ENCODE measurements at places on chromosomes 11 and 22. TPM values are rescaled to one million over a fixed set of nuclear protein-coding genes. Genes with fewer than 3 reads are reported as not detected.

GRCh38 chr11:107791343-107792048 is 67.1 kb downstream of the SLC35F2 start:
- DNase-seq = no peak

- DNase-seq = peak; percentile 62
Measured at GRCh38 chr22:26579331-26579886, 10.5 kb downstream of the TPST2 start.

- no peak for DNase-seq
Measured at GRCh38 chr11:7899418-7899817, 31.6 kb downstream of the OR10A6 start.

GRCh38 chr11:11148596-11148995 is 204.5 kb downstream of the CSNK2A3 start:
- DNase-seq = no peak

GRCh38 chr11:73171436-73172161 is 29.5 kb upstream of the FCHSD2 start:
- DNase-seq = no peak

DNA sequence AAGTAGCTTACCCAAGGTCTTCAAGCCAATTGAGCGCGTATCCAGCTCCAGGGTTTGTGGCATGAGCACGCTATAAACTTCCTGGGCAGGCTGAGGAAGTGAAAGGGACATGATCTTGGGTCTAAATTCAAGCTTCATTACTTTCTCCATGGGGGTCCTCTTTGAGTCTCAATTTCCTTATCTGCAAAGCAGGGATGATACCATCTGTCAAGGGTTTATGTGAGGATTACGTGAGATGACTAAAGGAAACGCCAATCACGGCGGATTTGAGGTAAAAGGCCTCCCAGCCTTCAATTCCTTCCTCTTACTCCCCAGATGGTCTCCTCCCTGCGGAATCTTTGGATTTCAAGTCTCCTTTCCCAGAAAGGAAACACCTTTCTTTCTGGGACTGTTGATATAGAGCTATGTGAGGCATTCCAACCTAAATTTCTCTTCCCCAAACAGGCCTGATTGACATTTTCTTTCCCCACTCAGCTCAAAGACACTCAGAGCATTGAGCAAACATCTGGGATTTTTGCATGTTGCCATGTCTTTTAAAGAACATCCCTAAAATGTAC is 474.4 kb downstream of the INSC start:
- no peak for DNase-seq

- DNase-seq = no peak
Measured at GRCh38 chr11:110069158-110069737, 23.9 kb upstream of the ZC3H12C start.

DNA sequence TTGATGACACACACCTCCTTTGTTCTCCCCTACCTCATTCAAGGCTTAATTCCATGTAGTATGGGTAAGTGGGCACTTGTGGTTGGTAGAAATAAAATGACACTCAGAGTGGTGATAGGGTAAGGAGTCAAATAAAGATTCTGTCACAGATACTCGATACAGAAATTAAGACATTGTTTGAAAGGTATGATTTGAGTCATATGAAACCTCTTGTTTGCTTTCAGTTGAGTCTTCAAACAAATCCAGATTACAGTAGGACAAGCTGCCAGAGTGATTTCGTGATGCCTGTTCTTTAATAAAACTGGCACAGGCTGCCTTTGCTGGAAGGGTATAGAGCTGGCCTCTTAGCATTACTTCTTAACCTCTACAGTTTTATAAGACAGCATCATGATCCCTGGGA is 182.4 kb downstream of the SPON1 start:
- no peak for DNase-seq

GRCh38 chr11:2041963-2042362 is 44.3 kb upstream of the H19 start:
- DNase-seq = no peak

MTA2 gene
- 79.3 TPM for polyA plus RNA-seq

DNA sequence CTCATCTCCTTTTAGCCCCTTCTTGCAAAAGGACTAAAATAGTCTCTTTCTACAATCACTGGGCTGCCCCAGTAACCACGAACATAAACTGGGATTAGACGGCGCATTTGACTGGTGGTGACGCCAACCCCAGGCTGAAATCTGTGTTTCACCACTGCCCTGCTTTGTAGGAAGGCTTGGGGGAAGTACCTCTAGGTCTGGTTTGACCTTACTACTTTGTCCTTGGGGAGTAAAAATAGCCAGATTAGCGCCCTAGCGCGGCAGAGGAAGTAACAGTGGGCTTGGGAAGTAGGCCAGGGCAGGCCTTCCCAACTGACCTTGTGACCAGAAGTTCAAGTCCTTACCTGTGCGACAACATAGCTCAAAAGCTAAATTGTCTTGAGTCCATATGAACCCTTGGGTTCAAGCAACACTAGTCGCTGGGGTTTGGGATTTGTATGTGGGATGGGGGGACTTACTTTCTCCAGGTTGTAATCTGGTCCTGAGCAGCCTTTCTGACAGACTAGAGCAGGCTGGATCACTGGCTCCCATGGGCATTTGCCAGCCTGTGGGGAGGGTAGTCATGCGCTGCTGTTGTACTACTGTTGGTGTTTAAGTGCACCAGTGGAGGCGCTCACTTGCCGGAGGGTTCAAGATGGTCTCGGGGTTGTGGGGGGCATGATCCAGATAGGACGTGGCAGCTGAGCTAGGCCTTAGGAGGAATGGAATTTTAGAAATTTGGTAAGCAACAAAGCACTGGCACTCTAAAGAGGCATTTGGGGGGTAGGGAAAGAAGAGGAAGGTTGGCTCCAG is 953 bp upstream of the PACS1 start:
- DNase-seq = no peak

DNA sequence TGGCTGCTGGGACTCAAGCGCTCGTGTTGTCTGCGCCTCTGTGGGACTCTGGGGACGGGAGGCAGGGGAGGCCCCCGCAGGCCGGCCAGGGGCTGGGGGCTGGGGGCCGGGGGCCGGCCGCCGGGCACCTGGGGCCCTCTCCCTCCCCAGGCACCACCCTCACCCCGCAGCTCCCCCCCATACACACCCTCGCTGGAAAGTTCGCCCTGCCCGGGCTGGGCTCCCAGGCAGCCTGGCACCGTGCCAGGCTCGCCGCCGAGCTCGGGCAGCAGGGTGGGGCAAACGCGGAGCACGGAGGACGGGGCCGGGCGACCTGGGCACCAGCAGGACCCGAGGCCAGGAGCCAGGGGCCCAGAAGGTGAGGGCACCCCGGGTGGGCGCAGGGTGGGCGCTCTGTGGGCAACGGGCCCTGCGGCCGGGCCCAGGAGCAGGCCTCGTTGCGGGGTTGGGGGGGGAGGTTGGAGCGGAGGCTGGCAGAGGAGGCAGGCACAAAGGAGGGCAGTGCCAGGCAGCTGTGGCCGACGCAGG is 76.7 kb upstream of the WNT7B start:
- no peak for DNase-seq

DNA sequence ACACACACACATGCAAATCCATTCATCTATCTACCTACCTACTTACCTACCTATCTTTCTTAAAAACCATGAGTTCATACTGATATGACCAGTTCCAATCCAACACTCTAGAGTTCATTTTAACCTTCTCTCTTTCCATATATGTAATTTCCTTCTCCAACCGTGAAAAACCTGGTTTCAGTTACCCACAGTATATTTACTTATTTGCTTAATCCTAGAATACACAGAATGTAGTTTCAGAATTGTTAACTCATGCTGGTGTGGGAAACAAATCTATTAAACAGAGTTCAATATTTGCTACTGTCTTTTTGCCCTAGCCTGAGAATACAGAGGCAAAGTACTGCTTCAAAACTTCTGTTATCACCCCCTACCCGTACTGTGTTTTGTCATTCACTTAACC is 101.3 kb downstream of the RRM1 start:
- no peak for DNase-seq

DNA sequence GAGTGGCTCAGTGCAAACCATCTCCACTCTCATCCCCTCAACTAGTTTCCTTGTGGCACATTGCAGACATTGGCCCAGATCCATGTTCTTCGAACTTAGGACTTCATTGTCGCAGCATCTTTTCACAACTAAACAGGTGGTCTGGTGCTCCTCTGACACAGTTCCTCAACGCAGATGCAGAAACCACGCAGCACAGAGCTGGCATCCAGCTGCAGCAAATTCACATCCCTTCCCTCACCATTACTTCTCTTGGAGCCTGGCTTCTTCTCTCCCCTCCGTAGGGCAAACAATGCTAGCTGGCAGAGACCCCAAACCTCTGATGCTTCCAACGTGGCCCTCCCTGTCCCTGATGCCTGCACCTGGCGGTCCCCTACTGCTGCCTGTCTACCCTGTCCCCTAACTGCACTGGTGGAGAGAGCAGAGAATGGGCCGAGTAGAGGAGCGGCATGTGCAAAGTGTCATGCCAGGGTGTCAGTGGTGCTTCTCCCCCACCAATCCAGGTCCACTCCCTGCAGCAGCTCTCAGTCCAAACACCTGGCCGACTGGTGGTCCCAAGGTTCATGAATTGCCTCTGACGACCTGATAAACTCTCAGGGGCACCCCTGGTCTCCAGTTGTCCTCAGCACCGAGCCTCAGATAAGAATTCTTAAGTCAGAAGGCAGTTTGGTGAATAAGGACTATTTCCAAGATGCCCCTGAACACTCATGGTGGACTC is 18.1 kb downstream of the TMPRSS13 start:
- no peak for DNase-seq

All from thymus (tissue), 14 donors.